ENCODE measurements at places on chromosomes 13 and 19.

DNA sequence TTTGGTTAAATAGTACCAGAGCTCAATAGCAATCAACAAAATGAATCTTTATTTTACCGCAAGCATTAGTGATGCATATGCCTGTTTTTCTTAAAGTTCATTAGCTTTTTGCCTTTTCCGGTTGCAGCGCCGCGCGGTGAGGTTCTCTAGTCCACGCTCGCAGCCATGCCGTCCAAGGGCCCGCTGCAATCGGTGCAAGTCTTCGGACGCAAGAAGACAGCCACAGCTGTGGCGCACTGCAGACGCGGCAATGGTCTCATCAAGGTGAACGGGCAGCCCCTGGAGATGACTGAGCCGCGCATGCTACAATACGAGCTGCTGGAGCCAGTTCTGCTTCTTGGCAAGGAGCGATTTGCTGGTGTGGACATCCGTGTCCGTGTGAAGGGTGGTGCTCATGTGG is 42.1 kb upstream of the ZNF486 start:
- DNase-seq: no peak

GRCh38 chr13:94596575-94596971 is 621 bp upstream of the TGDS start:
- DNase-seq: no peak

GRCh38 chr13:75934889-75935288 is 298.8 kb downstream of the LMO7 start:
- DNase-seq: peak; percentile 73

- peak; percentile 66 for DNase-seq
These were observed 8.9 kb downstream of the CIC start for GRCh38 chr19:42277821-42278451.

Data from bronchial epithelial cell (primary cell).